ENCODE measurements at places on chromosomes 2 and 18. TPM values are rescaled to one million over a fixed set of nuclear protein-coding genes. Genes with fewer than 3 reads are reported as not detected.

NEB gene
- 1.2 TPM for total RNA-seq

TTN gene
- 1.8 TPM for total RNA-seq

MOB4 gene
- 32.3 TPM for total RNA-seq

ZSCAN30 gene
- total RNA-seq, result 14.0 TPM

PLEKHM3 gene
- total RNA-seq, result 11.3 TPM

HOXD1 gene
- total RNA-seq, result 15.4 TPM

TRIB2 gene
- 73.6 TPM for total RNA-seq

VAMP8 gene
- total RNA-seq, result 7.5 TPM

EGR4 gene
- total RNA-seq, result not detected

TCF23 gene
- not detected for total RNA-seq

LIMS4 gene
- total RNA-seq, result 40.1 TPM

LYPD6B gene
- total RNA-seq, result not detected

LYG2 gene
- total RNA-seq, result not detected

DNAJC5G gene
- 2.7 TPM for total RNA-seq

EFEMP1 gene
- total RNA-seq, result 12,229 TPM

ARHGEF33 gene
- total RNA-seq, result 0.34 TPM

WDCP gene
- total RNA-seq, result 13.3 TPM

LRATD1 gene
- 2.4 TPM for total RNA-seq

TAF1B gene
- 20.6 TPM for total RNA-seq

MCM6 gene
- 46.5 TPM for total RNA-seq

TMEM178A gene
- total RNA-seq, result not detected

STAT4 gene
- total RNA-seq, result 0.51 TPM

SGO2 gene
- 15.9 TPM for total RNA-seq

FAM228A gene
- total RNA-seq, result 0.28 TPM

SH2D6 gene
- total RNA-seq, result not detected

CCDC102B gene
- total RNA-seq, result 15.1 TPM

CHRNA1 gene
- 0.51 TPM for total RNA-seq

ASIC4 gene
- not detected for total RNA-seq

LOXHD1 gene
- 0.05 TPM for total RNA-seq

FNDC4 gene
- 14.5 TPM for total RNA-seq

PRKAG3 gene
- total RNA-seq, result not detected

CDK5R2 gene
- total RNA-seq, result not detected

BUB1 gene
- total RNA-seq, result 14.5 TPM

COMMD1 gene
- total RNA-seq, result 35.4 TPM

Measured in dermis blood vessel endothelial cell (primary cell).